ENCODE measurements at places on chromosomes 6 and 20. TPM values are rescaled to one million over a fixed set of nuclear protein-coding genes. Genes with fewer than 3 reads are reported as not detected.

Gene OR2J3
- not detected for total RNA-seq

Gene KIF25
- total RNA-seq, result not detected

Gene SLC22A7
- not detected for total RNA-seq

Gene PLN
- total RNA-seq, result not detected

Gene PLCB4
- total RNA-seq, result 15.2 TPM

Gene TRIM15
- total RNA-seq, result not detected

Gene TEAD3
- total RNA-seq, result 4.5 TPM

Gene ELOVL4
- 1.5 TPM for total RNA-seq

Gene ACSS1
- 11.8 TPM for total RNA-seq

Gene APOBEC2
- not detected for total RNA-seq

Gene C2
- total RNA-seq, result 0.66 TPM

Gene CENPB
- total RNA-seq, result 116 TPM

Gene ESR1
- not detected for total RNA-seq

Gene SLC17A1
- total RNA-seq, result not detected

Gene SLC22A3
- total RNA-seq, result 35.7 TPM

Gene ARHGAP40
- total RNA-seq, result not detected

Gene MYBL2
- 75.8 TPM for total RNA-seq

Gene RPRD1B
- total RNA-seq, result 27.0 TPM

Gene TCF21
- total RNA-seq, result not detected

Gene TTLL9
- 0.06 TPM for total RNA-seq

Gene RBPJL
- not detected for total RNA-seq

Gene SENP6
- total RNA-seq, result 31.4 TPM

Gene SALL4
- 2.3 TPM for total RNA-seq

Gene FAM209A
- 0.59 TPM for total RNA-seq

Gene TINAG
- total RNA-seq, result 0.08 TPM

Gene GHRH
- not detected for total RNA-seq

Gene OXT
- total RNA-seq, result not detected

Gene TREML4
- not detected for total RNA-seq

Gene ZSWIM1
- total RNA-seq, result 7.1 TPM

Gene CABLES2
- 5.1 TPM for total RNA-seq

Gene HLA-DPA1
- not detected for total RNA-seq

Gene CLIC1
- 495 TPM for total RNA-seq
